Stimulated activated CD8-positive, alpha-beta memory T cell treated with anti-CD3 and anti-CD28 coated beads, Interleukin-4, amount 100 ng/mL, for 4 hours (primary cell): ENCODE measurements at places on chromosomes 1 and 21.

GRCh38 chr1:93033785-93034184 lies 45.3 kb upstream of the MTF2 start:
- no peak for DNase-seq

DNA sequence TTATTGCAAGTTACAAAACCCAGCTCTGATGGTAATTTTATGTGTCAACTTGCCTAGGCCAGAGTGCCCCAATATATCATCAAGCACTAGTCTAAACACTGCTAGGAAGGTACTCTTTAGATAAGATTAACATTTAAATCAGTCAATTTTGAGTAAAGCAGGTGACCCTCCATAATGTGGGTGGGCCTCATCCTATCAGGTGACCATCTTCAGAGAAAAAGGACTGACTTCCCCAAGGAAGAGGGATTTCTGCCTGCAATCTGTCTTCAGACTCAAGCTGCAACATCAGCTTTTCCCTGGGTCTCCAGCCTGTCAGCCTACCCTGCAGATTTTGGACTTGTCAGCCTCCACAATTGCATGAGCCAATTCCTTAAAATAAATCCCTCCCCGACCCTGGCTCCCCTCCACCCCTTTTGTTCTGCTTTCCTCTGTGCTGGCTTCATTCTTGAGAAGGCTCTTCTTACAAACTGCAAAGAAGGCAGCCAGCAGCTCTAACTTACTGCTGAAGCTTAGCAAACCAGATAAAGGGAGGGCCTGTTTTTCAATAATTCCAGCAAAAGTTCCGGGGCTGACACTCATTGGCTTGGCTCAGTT lies 56.4 kb upstream of the RUNX3 start:
- DNase-seq, result no peak

- DNase-seq, result no peak
Measured at GRCh38 chr1:159815926-159816325, 10.7 kb upstream of the SLAMF8 start.

DNA sequence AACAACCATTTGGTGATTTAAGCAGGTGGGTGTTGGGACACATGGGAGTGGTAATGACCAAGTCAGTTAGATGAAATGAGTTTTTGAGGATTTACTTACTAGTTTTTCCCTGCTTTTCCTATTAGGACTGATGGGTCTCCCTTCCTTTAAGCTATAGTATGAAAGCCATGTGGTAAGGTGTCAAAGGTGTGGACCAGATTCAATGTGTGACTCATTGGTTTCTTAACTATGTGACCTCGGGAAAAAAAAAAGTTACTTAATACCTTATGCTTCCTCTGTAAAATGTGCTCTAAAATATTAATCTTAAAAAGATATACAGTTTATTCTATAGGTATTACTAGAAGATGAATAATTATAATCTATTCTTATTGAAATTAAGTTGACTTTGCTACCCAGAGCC lies 93.7 kb downstream of the DUSP10 start:
- no peak for DNase-seq

GRCh38 chr21:28391938-28392849 lies 600.5 kb downstream of the LTN1 start:
- DNase-seq, result no peak

DNA sequence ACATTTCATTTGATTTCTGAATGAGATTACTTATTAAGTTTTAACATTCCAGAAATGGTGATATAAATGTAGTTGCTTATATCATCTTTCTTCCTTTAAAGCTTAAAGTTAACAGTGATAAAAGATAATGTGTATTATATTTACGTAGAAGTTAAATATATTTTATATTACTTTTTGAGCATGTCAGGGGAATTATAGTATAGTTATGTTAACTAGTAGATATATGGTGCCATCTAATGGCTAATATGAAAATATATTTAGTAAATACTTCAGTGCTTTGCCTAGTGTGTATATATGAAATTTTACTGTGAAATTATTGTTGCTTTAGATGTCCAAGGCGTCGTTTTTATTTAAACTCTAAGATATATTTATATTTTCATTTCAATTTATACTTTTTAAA lies 51.5 kb downstream of the SYT14 start:
- no peak for DNase-seq

GRCh38 chr1:114079596-114080190 lies 74.0 kb downstream of the SYT6 start:
- no peak for DNase-seq

DNA sequence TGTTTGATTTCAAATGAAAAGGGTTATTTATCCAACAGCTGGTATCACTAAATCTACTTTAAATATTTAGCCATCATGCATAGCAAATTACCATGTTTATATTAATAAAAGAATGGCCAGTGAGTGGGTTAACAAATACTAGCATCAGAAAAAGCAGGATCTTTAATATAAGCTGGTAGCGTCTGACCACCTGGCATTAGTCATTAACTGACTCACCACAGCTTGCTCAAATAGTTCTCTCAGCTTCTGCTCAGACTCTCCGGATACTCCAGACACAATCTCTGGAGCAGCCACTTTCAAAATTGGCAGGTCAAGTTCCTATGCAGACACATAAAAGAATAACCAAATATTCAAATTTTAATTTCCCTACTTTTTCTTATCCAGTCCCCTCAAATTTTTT lies 29.6 kb downstream of the NVL start:
- DNase-seq, result no peak

DNA sequence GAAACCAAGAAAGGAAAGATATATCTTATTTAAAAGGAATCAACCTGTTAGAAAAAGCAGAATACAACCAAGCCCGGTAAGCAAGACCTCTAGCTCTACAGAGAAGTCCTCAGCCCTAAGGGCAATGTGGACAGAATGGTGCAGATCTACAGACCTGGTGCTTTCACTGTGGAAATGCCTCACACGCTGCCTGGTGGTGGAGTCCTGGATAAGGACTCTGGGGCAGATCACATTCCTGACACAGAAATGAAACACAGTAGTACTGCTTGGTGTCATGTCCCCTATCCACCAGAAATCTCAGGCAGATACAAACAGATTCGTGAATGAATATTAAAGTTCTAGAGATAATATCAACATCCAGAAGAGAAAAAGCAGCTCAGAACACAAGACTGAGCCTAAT lies 6.8 kb downstream of the CNN3 start:
- DNase-seq, result no peak

DNA sequence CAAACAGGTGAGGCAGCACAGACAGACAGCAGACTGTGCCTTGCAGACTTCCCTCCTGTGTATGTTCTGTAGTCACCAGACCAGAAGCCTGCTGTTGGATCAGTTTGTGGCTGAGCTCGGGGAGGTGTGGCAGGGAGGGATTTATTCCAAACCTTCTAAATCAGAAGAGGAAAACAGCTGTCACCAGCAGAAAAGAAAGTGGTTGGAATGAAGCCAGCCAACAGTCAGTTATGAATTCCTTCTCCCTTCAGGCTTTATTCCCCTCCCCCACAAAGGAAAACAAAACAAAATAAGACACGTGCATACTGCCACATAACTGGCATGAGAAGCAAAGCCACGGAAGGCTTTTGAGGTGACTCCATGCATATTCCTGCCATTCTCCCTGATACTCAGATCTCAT lies 19.0 kb upstream of the PIGV start:
- DNase-seq, result no peak

DNA sequence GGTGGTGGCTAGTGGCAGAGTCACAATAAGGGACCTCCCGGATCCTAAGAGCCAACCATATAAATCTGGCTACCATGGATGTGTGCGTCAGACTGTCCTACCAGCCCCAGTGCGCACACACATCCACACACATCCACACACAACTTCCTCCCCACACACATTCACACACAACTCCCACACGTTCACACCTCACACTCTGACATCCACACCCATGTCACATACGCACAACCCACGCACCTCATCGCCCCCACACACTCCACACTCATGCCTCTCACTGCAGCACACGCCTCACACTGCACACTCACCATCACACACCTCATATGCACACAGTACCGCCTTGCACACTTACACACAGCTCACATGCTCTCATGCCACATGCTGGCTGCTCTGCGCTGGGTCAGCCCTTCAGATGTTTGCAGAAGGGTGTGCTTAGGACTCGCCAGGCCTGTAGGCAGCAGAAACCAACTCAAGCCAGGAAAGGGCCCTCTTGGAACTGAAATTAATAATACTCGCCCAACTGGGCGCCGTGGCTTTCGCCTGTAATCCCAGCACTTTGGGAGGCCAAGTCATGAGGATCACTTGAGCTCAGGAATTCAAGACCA lies 3.0 kb downstream of the LDLRAD2 start:
- DNase-seq, result no peak

- no peak for DNase-seq
Measured at GRCh38 chr1:18396247-18396980, 84.3 kb upstream of the KLHDC7A start.

GRCh38 chr1:225848030-225848955 lies 33.9 kb downstream of the TMEM63A start:
- no peak for DNase-seq

- DNase-seq, result no peak
Measured at GRCh38 chr1:169689395-169689794, 22.0 kb downstream of the SELL start.

DNA sequence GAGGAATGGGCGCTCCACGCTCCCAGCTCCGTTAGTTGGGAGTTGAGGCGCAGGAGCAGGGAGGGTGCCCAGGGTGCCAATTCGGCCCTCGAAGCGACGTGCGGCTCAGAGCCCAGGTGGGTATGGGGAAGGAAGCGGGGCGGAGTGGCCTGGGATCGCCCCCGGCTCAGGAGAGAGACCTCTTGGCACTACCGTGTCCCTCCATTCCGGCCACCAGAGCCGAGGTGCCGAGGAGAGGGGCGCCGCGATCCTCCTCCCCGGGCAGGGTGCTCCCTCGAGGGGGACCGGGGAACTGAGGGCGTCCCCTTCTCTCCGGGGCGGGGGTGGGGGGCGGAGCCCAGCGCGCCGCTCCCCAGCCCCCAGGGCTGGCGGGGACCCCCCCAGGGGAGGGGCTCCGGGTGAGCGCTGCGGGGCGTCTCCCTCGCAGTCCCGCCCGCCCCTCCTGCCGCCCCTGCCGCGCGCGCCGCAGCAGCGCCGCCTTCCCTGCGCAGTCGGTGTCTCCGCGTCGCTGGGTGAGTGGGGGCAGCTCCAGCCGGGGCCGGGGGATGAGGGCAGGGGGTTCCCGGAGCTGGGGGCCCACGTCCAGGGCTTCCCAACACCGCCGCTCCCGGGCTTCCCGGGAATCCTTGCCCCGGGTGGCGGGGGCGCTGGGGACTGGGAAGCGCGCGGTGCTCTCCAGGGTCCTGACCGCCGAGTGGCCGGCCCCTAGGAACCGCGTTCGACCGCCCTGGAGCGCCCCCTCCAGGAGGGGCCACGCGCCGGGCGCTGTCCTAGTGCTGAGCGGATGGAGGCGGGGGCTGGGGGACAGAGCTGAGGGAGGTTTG lies at the start of gene HPCA:
TSS of gene HPCA (plus strand) at position 488 of the 824 bp plus-strand sequence. CDS start 2,408 bp downstream, outside the sequence.
- DNase-seq, result no peak

DNA sequence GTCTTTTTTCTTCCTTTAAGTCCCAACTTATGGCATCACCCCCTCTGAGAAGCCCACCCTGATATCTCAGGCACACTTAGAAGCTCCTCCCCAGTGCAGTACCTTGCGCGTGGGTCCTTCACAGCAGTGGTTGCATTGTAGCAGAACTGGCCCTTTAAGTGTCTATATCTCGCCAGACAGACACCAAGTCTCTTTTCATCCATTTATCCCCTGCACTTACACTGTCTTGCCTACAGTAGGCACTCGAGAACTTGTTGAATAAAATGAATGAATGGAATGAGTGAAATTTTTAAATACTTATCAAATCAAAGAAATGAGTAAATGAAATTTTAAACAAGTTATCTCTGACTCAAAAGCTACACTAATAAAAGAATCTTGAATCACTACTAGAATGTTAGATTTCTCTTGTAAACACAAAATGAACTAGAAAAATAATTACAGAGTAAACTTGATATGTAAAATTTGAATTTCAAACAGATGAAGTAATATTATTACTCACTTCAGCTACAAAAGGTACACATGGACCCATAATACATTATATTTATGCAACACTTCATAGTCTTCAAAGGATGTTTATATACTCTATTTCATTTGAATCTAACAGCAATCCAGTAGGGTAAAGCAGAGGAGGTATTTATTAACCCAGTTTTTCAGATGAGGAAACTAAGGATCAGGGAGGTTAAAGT lies 54.7 kb upstream of the MAN1A2 start:
- DNase-seq, result no peak

- no peak for DNase-seq
Measured at GRCh38 chr21:18387994-18388393, 15.6 kb downstream of the TMPRSS15 start.

- no peak for DNase-seq
Measured at GRCh38 chr1:68136187-68136586, 85.8 kb upstream of the DIRAS3 start.

GRCh38 chr21:39511102-39511501 lies 59.3 kb downstream of the SH3BGR start:
- DNase-seq, result no peak

DNA sequence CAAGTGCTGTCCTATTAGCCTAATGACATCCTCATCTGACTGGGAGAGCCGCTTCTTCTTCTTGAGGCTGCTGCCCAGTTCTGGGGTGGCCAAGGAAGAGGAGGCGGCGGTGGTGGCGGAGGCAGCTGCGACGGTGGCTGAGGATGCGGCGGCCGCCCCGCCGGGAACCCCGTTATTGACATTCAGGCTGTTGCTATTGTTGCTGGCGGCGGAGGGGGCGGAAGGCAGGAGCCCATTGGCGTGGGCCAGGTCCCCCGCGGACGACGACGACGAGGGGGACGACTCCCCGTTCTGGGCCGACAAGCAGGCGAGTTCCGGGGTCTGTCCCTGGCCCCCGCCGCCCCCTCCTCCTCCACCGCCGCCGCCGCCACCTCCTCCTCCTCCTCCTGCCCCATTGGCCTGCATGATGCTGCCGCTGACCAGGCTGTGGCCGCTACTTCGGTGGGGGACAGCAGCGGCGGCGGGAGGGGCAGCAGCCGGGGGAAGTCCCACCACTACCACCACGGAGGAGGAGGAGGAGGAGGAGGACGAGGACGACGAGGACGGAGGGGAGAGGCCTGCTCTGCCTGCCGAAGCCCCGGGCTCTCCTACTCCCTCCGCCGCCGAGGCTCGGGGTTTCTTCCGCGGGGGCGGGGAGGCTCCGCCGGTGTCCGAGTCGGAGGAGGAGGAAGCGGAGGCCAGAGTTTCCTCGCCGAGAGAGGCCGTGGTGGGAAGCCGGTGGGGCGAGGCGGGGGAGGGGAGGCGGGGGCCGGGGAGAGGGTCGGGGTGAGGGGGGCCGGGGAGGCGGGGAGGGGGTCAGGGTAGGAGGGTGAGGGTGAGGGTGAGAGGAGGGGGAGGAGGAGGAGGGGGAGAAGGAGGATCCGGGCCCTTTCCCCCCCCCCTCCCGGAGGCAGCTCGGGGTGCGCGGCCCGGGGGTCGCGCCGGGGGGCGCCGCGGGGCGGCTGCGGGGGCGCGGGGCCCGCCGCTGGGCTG lies 610 bp downstream of the WDR26 start:
- DNase-seq, result no peak

DNA sequence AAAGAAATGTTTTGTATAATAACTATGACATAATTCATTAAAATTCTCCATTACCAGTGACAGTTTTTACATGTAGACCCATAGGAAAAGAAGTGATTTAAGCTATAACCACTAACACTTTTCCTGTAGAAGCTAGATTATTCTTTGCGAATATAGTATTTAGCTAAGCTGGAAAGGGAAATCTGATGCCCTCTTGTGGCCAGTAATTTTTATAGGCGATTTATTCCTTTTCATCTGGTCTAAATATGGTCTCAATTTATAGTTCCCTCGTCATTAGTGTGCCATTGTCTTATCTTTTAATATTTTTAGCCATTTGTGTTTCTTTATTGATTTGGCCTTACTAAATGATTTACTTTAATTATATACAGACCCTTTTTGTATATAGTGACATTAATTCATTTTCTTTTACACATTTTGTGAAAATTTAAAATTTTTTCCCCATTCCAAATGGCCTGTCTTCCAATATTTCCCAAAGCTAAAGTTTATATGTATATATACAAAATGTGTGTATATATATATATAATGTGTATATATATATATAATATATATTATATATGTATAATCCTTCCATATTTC lies 26.7 kb downstream of the BTG3 start:
- no peak for DNase-seq
